ENCODE measurements at places on chromosomes 7 and 10. TPM values are rescaled to one million over a fixed set of nuclear protein-coding genes. Genes with fewer than 3 reads are reported as not detected.

SYCE1 gene
- not detected for total RNA-seq

FAM13C gene
- 0.05 TPM for total RNA-seq

THSD7A gene
- total RNA-seq: 1.7 TPM

FGFBP3 gene
- 2.7 TPM for total RNA-seq

CAMK1D gene
- 6.3 TPM for total RNA-seq

ANKRD1 gene
- 14.1 TPM for total RNA-seq

PAX2 gene
- 0.27 TPM for total RNA-seq

SHH gene
- 0.48 TPM for total RNA-seq

TMEM184A gene
- 6.7 TPM for total RNA-seq

PKD1L1 gene
- 0.03 TPM for total RNA-seq

CCSER2 gene
- 9.9 TPM for total RNA-seq

TES gene
- total RNA-seq: 68.7 TPM

SPDYE6 gene
- total RNA-seq: not detected

DNAJC12 gene
- 71.2 TPM for total RNA-seq

SNX10 gene
- 4.5 TPM for total RNA-seq

LRIT2 gene
- total RNA-seq: not detected

NOM1 gene
- 17.8 TPM for total RNA-seq

PLEKHS1 gene
- total RNA-seq: 0.03 TPM

ZNF277 gene
- 14.7 TPM for total RNA-seq
